ENCODE measurements at places on chromosomes 7 and 10.

DNA sequence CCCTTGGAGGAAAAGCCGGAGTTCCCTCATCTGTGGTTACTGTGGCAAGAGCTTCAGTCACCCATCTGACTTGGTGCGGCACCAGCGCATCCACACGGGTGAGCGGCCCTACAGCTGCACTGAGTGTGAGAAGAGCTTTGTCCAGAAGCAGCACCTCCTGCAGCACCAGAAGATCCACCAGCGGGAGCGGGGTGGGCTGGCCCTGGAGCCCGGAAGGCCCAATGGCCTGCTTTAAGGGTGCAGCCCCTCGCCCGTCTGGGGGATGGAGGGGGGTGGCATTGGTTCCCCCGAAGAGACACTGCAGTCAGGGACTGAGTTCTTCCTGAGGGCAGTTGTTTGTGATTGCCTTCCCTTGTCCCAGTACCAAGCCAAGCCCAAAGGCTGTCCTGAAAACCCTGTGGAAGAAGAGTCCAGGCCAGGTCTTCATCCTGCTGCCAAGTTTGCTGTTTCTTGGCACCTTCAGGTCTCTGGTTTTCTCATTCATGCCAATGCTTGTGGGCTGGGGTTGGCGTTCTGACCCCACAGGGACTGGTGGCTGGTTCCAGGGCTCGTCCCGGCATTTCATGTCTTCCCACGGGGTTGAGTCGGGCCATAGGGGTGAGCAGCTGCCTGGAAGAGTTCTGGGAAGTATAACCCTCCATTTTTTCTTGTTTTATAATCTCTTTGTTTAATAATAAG, 7.7 kb upstream of the ZNF783 start:
- DNase-seq: no peak

GRCh38 chr10:84499846-84500245, 171.5 kb downstream of the CCSER2 start:
- DNase-seq: no peak

- no peak for DNase-seq
These were observed 9.5 kb downstream of the CHST15 start for GRCh38 chr10:124083740-124084397.

GRCh38 chr7:43592326-43592725, 9.4 kb downstream of the STK17A start:
- DNase-seq: no peak

DNA sequence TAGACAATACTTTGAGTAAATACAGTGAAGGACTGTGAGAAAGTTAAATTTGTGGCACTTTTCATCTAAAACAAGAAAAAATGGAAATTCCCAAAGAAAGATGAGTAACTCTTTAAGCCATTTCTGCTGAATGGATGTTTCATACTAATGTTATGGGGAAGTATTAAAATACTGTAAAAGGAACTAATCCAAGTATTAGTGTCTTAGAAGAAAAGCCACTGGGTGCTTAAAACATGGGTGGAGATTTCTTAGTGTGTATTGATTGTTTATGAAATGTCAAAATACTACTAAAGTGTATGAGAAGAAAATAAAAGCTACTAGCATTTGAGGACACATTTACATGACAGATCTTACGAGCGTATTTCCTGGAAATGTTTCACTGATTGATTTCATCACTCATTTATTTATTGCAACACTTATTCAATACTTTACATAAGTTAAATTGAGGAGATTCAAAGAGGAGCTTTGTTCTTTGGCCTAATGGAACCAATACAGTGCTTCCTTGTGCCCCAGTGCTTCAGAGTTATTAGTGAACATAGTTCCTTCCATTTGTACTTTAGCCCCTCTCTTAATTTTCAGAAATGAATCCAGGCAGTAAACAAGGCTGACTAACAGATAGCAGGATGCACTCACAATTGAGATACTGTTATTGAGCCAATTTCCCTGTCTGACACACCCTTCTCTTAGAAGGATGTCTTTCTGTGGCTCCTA, 155.5 kb upstream of the AHR start:
- no peak for DNase-seq

GRCh38 chr10:103145860-103146466, 47.1 kb downstream of the NT5C2 start:
- DNase-seq: no peak

GRCh38 chr7:47091141-47091540, 490.8 kb downstream of the TNS3 start:
- no peak for DNase-seq

GRCh38 chr7:12162415-12163113, 48.5 kb upstream of the TMEM106B start:
- DNase-seq: no peak

- DNase-seq: no peak
These were observed 159.6 kb downstream of the KMT2E start for GRCh38 chr7:105173586-105173985.

GRCh38 chr10:74432841-74433594, 282.0 kb downstream of the ADK start:
- no peak for DNase-seq

GRCh38 chr7:137003086-137003485, 134.6 kb downstream of the CHRM2 start:
- no peak for DNase-seq

DNA sequence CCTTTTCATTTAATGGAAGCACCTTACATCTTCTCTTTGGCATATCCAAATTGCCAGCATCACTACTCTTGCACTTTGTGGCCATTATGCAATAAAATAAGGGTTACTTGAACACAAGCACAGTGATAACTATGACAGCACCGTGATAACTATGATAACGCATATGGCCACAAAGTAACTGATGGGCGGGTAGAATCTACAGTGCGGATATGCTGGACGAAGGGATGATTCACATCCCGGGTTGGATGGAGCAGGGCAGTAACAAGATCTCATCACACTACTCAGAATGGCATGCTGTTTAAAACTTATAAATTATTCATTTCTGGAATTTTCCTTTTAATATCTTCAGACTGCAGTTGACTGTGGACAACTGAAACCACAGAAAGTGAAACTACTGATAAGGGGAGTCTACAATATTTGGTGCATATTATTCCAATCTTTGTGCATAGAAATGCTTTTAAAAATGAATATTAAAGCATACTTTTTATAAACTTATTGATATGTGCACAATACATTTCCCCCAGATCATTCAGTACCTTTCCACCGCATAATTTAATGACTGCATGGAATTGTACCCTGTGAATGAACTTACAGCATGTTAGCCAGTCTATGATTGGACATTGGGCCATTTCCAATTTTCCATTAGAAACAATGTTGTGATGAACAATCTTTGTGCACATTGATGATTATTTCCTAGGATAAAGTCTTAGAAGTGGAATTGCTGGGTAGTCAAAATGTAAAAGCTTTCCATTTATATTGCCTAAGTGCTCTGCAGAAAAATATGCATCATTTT, 136.4 kb downstream of the WNT2 start:
- DNase-seq: no peak

GRCh38 chr10:21776883-21777282, 226.6 kb downstream of the DNAJC1 start:
- no peak for DNase-seq

DNA sequence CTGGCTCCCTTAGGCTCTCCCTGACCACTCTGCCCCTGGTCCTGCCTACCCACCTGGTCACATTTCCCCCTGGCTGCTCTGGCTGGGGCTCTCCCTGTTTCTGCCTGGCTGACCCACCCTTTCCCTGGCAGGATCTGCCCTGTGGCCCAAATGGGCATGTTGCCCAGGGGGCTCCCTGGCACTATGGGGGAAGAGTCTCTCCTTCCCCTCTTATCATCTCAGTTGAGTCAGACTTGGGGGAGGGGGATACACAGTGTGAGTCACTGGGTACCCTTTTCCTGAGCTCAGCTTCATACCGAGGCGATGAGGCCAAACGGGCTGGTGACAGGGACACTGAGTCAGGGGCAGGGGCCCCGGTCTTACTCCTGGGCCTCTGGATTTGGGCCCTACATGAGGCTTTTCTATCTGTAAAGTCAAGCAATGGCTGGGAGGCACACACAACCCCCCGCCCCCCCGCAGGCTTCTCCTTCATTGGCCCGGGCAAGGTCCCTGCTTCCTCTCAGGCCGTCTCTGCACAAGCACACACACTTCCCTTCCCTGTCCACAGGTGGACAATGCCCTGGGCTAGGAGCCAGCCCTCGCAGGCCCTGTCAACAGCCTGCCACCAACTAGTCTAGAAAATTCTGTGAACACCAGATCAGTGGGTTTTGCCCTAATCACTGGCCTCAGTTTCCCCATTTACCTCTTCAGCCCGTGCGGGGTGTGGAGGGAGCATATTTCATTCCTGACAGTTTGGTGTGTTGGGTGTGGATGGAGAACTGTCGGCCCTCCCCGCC, 627 bp upstream of the FLNC start:
- DNase-seq: no peak

- no peak for DNase-seq
These were observed 774.1 kb upstream of the IGFBP3 start for GRCh38 chr7:46695051-46695708.

GRCh38 chr7:108057951-108058481, 55.1 kb upstream of the LAMB1 start:
- DNase-seq: no peak

DNA sequence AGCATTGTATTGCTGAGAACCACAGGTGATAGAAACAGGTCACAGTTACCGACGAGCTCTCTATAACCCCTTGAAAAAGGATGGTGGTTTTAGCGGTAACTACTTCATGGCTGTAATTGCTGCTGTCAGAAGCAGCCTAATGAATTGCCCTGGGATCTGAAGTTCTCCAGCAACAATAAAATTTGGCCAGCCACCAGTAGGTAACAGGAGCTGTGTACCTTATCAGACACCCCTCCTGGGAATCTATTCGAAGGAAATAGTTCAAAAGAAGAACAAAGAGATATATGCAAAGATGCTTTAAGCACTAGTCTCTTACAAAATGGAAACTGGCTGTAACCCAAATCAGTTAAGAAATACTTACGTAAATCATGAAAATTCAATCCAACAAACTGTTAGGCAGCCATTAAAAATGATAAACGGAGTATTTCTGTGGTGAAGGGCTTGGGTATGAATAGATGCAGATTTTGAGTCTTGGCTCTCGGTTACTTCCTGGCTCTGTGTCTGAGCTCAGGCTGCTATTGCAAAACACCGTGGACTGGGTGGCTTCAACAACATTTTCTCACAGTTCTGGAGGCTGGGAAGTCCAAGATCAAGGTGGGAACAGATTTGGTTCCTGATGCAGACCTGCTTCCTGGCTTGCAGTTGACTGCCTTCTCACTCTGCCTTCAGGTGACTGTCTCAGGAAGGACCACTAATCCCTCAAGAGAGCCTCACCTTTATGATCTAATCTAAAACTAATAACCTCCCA, 1.6 kb downstream of the MSRB2 start:
- DNase-seq: no peak

GRCh38 chr10:97499561-97500296, 1.0 kb downstream of the UBTD1 start:
- no peak for DNase-seq

DNA sequence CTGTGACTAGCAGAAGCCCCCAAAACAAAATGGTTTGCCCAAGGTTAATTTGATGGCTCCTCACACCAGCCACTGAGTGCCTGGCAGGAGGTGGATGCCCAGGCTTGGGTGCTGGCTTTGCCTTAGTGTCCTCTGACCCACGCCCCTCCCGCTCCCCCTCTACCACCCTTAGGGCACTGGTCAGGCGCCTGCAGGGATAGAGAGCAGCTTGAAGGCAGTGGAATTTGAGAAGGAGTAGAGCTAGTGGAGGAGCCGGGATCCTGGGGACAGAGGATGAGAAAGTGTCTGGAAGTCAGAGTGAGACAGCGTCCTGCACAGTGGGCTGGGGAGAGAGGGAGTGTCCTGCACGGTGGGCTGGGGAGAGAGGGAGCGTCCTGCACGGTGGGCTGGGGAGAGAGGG, 139.4 kb downstream of the DNAJB6 start:
- DNase-seq: no peak

GRCh38 chr7:77980087-77980713, 181.6 kb downstream of the PHTF2 start:
- no peak for DNase-seq

- no peak for DNase-seq
These were observed 99.3 kb upstream of the OIT3 start for GRCh38 chr10:72794260-72794659.

DNA sequence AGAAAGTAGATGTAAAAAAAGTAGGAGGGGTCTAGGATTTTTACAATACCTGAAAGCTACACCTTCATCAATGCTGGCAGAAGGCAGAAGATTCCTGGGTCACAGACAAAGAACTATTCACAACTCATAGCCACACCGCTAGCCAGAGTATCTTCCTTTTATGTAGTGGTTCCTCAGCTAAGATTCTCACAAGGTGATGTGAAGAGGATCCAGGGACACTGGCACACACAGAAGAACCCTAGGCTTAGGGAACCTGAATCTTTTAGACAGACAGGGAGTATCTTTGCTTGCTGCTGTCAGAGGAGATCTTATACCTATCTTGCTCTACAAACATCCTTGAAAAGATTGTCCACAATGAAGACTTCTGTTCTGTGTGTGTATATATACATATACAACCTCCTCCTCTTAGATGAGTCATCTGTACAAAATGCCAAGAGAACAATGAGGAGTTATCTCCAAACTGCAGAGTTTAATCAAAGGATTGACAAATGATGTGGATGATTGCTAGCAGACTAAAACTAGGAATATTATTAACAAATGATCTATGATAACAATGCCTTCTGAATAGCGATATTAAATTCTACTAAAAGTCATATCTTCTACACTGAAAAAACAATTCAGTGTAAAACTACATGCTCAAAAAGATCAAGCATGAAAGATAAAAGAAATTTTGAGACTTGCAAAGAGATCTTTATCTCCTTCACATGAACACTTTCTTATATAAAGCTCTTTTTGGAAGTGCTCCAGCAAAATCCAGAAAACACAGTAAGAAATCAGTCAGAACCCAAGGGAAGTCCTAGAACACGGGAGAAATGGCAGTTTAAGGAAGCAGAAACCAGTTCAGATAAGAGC, 409.3 kb downstream of the PARD3 start:
- no peak for DNase-seq

- no peak for DNase-seq
These were observed 30.8 kb downstream of the PDIA4 start for GRCh38 chr7:148997497-148997896.

GRCh38 chr10:10779511-10779910, 238.2 kb upstream of the CELF2 start:
- DNase-seq: no peak

DNA sequence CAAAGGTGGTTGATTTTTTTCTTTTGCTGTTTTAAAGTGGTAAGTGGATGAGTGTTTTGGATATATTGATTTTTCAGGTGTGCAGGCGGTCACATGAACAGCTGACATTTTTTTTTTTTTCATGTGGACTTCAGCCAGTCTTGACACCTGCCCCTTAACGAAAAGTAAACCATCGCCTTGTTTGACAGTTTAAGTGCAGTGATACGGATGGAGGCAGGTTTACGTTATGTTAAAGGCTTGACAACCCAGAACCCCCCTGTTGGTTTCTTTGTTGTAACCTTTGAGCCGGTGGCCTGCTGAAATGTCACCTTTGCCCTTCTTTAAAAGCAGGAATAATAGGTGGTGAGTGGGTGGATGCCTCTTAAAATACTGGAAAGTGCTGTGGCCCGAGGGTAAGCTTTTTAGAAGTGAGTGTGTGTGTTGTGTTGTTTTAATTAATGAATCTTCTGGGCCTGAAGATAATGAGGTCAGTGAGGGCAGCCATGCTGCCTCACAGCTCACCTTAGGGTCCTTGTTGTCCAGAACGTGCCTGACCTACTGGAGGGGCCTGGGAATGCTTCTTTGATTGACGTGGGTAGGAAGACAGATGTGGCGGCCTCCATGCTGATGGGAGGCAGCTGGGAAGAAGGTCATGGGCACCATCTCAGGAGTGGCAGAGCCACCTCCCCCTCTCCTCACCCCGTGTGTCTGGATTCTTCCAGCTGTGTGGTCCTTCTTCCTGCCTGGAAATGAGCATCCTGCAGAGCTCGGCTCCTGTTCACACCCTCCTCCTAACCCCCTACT, 69.8 kb downstream of the TCF7L2 start:
- no peak for DNase-seq

Measured in NCI-H187 (cell line).